ENCODE measurements at places on chromosomes 16 and 17.
A peak's percentile ranks its signal among the peaks of the same experiment; 100 is the strongest.

GRCh38 chr16:20704281-20704680 lies 6.8 kb upstream of the ACSM1 start:
- DNase-seq, result peak; percentile 31

DNA sequence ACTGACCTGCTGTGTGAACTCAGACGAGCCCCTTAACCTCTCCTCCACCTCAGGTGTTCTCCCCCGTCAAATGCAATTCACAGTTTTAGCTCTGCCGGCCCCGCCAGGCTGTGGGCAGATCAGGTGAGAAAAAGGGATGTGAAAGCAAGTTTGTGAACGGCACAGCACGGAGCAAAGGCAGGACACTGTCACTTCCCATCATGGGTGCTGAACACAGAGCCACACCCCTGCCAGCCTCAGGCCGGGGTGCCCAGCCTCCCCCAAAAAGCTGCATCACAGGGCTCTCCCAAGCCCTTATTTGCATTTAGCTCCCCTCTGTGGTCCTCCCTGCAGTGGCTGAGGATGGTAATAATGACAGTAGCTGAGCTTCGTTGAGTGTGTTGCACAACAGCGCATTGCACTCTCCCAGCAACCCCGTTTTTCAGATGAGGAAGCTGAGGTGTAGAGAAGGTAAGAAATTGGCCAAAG lies 88.8 kb upstream of the TNRC6C start:
- DNase-seq, result no peak

DNA sequence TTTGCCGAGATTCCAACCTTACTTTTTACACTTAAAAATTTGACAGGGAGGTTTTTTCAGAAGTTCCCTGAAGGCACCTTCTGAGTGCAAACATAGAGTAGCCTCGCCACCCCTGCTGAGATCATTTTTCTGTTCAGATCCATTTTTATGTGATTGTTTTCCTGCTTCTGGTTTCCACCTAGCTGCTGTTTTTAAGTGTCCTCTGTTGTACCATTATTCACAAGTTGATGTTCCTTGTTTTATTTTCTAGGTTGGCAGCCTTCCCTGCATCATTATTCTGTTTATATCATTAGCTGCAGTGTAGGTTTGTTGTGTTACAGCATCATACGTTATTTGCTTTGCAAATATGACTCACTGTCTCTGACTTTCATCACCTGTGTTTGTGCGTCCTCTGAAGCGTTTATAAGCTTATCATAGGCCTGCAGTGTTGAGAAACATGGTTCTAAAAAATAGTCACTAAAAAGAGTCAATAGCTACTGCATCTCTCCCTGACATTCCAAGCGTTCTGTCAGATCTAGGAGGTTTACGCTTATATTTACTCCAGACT lies 116.9 kb upstream of the CLEC3A start:
- DNase-seq, result peak; percentile 25

GRCh38 chr16:86501989-86502855 lies 8.1 kb upstream of the FOXF1 start:
- DNase-seq, result no peak

DNA sequence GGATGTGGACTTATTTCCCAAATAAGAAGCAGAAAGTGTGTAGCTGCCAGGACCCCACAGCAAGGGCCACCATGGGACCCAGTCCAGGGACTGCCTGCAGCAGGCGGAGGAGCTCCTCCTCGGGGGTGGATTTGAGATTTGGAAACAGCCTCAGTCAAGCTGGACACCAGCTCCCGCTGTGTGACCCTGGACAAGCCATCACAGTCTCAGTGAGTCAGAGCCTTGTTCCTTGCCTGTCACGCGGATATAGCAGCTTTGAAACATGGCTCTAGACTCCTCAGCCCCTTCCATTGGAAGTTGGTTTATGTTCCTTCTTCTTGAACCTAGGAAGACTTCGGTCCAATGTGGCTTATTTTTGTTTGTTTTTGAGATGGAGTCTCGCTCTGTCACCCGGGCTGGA lies 12.5 kb upstream of the DPEP1 start:
- no peak for DNase-seq

DNA sequence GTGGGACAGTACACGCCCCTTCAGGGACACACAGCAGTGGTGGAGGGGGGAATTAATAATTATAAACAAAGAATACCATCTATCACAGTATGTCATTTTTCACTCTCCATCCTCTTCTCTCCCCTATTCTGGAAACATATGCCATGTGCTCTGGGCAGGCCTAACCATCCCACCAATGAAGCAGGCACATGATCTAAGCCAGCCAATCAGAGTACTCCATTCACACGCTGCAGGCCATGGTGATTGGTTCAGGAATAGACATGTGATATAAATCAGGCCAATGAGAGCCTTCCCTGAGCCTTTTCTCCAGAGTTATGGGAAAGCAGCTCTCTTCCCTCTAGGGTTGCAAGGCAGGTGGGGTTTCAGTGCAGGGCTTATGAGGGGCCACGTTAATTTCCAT lies 36.5 kb downstream of the GSG1L start:
- DNase-seq, result no peak

- no peak for DNase-seq
Observed at GRCh38 chr16:26605626-26606271, 461.0 kb upstream of the C16orf82 start.

- no peak for DNase-seq
Observed at GRCh38 chr17:17022011-17022410, 20.2 kb upstream of the MPRIP start.

- DNase-seq, result no peak
Observed at GRCh38 chr16:50068550-50068949, 2.8 kb downstream of the HEATR3 start.

- peak; percentile 48 for DNase-seq
Observed at GRCh38 chr17:8073627-8074484, 13.7 kb downstream of the ALOX12B start.

- no peak for DNase-seq
Observed at GRCh38 chr16:12235110-12235509, 258.6 kb downstream of the SNX29 start.

GRCh38 chr17:78117027-78117981 lies 11.3 kb downstream of the TMC6 start:
- no peak for DNase-seq

Measured in kidney glomerular epithelial cell (primary cell).